ENCODE measurements at places on chromosomes 5 and 9. TPM values are rescaled to one million over a fixed set of nuclear protein-coding genes. Genes with fewer than 3 reads are reported as not detected.

DNA sequence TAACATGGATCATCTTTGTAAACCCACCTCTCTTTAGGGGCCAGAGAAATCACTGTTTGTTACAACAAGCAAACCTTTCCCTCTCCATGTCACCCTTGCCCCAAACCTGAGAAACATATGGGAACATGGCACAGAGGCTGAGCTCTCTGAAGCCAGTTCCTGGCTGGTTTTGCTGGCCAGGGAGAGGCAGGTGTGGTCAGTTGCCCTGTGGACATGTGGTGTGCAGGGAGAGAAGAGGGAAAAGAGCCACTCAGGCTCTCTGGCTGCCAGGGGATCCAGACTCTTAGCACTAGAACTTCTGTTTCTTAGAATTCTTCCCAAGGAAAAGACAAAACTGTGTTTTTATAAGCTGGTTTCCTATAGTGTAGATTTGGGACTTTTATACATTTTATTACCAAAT lies 4.6 kb upstream of the CATSPER3 start:
- no peak for DNase-seq

GRCh38 chr5:36945687-36946086 lies 69.1 kb downstream of the NIPBL start:
- no peak for DNase-seq

GRCh38 chr5:156835905-156836304 lies 14.2 kb upstream of the PPP1R2B start:
- peak; percentile 57 for DNase-seq

DNA sequence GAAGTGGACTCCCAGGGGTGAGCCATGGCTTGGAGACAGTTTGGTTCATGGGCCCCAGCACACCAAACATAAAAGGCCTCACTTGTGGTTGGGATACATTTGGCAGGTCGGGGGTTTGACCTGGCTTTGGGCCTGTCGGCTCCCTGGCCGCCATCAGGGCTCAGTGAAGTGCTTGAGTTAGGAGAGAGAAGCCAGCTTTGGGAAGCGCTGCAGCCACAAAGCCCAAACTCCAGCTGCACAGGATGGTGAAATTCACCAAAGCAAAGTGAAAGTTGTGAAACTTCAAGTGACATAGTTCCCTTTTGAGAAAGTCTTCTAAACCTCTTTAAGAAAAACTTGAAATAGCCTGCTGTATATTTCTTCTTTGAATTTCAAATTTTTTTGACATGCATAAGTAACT lies 27.5 kb downstream of the SLC46A2 start:
- no peak for DNase-seq

- DNase-seq = no peak
Measured at GRCh38 chr9:100689635-100690034, 111.8 kb downstream of the CAVIN4 start.

DNA sequence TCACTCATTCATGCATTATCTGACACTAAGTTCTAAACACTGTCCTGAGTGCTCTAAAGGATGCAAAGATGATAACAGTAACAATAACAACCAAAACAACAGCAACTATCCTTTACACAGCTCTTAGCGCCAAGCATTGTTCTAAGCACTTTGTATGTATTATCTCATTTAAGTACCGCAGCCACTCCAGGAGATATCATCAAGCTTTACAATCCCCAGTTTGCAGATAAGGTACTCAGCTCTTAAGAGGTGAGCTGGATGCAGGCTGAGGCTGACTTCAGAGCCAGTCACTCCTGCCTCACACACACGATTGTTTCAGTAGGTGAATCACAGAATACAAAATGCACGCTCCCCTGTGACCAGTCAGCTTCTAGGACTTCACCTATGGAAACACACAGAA lies 141.8 kb downstream of the PAX5 start:
- no peak for DNase-seq

DNA sequence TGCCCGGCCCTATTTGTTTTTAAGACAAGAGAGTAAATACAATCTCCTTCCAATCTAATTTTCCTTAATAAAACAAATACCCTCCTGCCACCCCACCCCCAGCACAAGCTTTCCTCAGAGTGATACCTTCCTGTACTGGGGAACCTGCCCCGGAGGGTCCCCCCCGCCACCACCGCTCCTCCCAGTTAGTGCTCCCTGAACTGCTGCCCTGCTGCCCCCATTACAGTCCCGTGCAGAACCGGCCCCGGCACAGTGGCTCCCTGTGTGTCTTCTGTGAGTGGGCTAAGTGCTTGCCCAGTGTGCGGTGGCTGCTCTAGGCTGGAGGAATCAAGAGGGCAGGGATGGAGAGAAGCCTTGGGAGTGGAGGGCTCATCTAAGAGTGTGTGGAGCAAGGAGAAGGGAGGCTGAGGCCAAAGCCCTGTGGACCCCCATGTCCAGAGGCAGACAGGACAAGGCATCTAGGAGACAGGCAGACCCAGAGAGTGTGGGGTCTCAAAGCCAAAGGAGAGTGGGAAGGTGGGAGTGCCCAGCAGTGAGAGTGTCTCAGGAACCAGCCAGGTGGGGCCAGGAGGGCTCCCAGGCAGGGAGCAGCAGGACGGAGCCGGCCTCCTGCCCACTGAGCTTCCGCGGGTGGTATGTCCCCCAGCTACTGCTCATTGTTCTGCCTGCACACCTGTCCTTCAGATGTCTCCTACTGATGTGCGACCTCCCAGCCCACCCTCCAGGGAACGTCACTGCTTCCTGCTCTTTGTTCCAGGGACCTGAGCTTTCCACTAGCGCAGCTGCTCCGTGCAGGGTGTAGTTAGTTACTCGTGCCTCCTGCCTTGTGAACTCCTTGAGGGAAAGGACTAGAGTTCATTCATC lies 129.0 kb downstream of the DAB2IP start:
- DNase-seq = no peak

DNA sequence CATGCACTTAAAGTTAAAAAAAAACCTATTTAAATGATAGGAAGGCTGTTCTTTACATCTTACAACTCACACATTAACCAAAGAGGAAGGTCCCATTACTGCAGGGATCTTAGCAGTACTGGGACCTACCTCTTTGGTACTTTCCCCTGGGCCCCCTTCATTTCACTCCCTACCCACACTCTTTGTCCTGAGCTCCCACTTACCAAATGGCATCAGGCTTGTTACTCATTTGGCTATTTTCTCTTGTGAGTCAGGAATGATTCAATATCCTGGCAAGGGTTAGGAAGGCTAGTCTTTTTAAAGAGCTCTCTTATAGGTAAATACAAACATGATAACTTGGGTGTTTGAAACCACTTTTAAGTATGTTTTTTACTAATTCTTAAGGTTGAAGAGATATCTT lies 117.4 kb upstream of the ELL2 start:
- no peak for DNase-seq

DNA sequence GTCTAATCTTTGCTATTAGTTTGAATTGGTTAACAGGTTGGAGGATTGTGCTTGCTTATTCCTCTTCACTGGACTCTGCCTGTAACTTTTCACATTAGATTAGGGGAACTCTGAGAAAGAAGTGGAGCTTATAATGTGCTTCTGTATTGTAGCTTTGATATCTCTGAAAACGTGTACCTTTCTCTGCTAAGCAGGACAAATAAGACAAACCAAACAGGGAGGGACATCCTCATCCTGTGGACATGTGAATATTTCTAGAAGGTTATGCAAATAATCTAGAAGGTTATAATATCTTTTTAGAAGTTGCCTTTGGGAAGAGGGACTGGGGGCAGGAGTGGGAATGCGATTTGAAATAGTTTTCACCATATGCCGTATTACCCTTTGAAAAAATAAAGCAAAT lies 11.7 kb downstream of the IQGAP2 start:
- DNase-seq = no peak

- no peak for DNase-seq
Measured at GRCh38 chr5:171306166-171306565, 2.9 kb upstream of the TLX3 start.

- DNase-seq = no peak
Measured at GRCh38 chr5:61394793-61395192, 62.7 kb downstream of the ZSWIM6 start.

DNA sequence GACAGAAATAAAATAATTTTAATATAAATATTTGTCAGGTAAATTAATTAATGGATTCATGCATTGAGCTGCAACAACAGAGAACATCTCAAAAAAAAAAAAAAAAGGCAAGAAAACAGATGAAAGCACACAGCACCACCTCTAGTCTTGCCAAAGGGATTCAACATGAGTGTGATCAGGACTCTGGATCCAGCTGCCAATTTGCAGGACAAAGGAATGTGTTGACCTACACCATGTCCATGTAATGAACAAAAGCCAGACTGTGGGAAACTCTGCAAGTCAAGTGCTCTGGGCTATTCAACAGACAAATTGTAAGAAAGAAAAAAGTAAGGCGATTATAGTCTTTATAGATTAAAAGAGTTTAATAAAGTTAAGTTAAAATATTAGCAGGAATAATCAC lies 769.3 kb downstream of the TLR4 start:
- no peak for DNase-seq

GRCh38 chr5:155952486-155953089 lies 374.4 kb upstream of the SGCD start:
- DNase-seq = no peak

DNA sequence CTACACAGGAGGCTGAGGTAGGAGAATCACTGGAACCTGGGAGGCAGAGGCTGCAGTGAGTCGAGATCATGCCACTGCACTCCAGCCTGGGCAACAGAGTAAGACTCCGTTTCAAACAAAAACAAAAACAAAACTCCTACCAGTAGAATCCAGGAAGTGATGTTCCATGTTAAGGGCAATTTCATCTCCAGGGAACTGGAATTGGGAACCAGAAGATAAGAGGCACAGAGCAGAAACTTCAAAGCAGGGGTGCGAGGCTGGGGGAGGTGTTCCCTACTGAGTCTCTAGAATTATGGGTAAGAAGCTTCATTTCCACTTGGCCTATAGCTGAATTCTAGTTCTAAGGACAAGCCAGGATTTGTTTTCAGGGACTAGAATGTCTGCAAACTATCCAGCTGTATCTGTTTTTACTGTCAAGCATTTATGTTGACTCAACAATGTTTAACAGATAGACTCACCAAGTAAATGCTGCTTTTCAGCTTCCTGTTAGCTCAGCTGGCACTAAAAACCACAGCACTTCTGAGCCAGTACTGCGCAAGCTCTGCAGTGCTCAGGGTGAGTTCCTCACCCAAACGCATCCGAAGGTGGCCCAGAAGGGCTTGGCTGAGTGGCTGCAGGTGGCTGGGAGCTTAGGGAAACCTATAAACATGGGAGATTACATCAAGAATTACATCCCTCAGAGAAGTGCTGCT lies 320.1 kb downstream of the MTRR start:
- DNase-seq = no peak

DNA sequence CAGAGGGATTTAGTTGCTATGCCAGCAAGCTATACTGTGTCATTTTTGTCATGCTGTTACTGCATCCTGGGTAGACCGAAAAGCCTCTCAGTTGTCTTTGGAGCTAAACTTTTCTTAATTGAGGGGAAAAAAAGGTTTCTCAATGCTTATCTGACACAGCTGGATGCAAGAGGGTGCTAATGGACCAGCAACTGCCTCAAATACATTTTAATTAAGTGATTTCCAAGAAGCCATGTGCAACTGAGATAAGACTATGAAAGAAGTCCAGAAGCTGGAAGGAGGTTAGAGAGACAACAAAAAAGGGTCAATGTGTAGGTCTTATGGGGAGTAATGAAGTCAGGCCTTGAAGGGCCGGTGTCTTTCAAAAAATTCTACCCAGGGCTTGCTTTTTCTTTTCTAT lies 465.7 kb upstream of the DMAC1 start:
- no peak for DNase-seq

DNA sequence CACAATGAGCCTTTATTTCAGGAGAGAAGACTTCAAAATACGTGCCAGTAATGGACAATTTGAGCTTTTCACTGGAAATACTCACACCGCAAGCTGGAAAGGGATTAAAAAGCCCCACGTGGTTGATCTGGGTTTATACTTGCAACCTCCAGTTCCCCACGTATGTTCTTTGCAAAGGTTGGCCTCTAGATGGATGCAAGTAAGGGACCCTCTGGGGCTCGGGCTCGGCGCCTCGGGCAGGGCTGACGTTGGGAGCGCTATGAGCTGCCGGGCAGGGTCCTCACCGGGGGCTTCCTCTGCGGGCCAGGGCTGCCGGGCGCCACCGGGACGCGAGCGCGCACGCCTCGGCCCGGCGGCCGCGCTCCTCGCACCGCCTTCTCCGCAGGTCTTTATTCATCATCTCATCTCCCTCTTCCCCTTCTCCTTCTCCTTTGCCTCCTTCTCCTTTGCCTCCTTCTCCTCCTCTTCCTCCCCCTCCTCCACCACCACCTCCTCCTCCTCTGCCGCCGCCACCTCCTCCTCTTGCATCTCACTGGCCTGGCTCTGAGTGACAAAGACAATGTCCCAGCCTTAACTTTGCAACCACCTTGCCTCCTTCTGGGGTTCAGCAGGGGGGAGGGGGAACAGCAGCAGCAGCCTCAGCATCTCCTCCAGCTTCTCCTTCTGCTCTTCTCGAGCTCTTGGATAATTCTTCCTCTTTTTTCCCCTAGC lies 701 bp upstream of the ZNF462 start:
- DNase-seq = no peak

The NOXA1 gene
- total RNA-seq = 0.36 TPM

The EFNA5 gene
- total RNA-seq = not detected

The ZNF608 gene
- not detected for total RNA-seq

The MEIKIN gene
- total RNA-seq = not detected

The PCDHGA5 gene
- 0.19 TPM for total RNA-seq

The SPAG8 gene
- total RNA-seq = 0.21 TPM

The TBC1D13 gene
- 19.2 TPM for total RNA-seq

Measured in activated CD4-positive, alpha-beta T cell treated with anti-CD3 and anti-CD28 coated beads, Interleukin-2, amount 10 ng/mL, durations not matched to agents 24 days and 14 days (primary cell).